ENCODE measurements at places on chromosomes 12 and 14.

DNA sequence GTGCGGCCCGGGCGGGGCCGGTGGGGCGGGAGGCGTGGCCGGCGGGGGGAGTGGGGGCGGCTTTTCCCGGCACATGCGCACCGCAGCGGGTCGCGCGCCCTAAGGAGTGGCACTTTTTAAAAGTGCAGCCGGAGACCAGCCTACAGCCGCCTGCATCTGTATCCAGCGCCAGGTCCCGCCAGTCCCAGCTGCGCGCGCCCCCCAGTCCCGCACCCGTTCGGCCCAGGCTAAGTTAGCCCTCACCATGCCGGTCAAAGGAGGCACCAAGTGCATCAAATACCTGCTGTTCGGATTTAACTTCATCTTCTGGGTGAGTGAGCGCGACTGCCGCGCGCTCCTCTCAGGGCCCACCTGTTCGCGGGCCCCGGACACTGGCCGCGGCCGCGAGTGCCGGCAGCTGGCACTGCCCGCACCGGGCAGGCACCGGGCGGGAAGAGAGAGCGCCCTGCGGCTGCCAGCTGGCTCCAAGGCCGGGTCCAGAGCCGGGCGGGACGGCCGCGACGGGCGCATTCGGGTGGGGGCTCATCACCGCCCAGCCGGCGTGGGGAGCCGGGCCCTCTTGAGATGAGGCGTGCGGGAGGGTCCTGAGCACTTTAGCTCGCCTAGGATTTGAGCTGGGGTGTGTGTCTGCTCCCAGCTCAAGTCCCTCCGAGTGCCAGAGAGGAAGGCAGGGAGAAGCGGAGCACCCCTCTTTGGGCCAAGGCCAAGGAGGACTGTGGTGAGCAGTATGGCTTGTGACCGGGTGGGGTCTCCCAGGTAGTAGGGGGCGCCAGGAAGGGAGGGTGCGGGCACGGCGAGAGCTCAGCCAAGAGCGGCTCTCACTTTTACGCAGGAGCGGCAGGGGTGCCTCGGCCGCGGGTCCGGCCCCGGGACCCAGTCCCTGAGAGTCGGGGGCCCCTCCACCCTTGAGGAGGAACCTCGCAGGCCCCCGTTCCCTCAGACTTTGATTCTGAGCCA lies at the start of gene CD9:
TSS of gene CD9 (plus strand) at position 145 of the 957 bp plus-strand sequence. CDS start at position 245, 100 bp downstream.
- DNase-seq, result no peak

GRCh38 chr12:45469902-45470301 lies 254.0 kb downstream of the ANO6 start:
- DNase-seq, result no peak

GRCh38 chr12:130717752-130718151 lies 1.7 kb upstream of the RIMBP2 start:
- no peak for DNase-seq

- no peak for DNase-seq
Measured at GRCh38 chr14:36212577-36212976, 36.1 kb upstream of the PTCSC3 start.

- DNase-seq, result no peak
Measured at GRCh38 chr14:22081337-22081736, 407.7 kb upstream of the OR4E1 start.

GRCh38 chr14:55800156-55800785 lies 220.3 kb downstream of the KTN1 start:
- DNase-seq, result no peak

- DNase-seq, result no peak
Measured at GRCh38 chr14:32933629-32934072, 5.0 kb upstream of the NPAS3 start.

- DNase-seq, result no peak
Measured at GRCh38 chr14:39107591-39107996, 4.6 kb upstream of the SEC23A start.

DNA sequence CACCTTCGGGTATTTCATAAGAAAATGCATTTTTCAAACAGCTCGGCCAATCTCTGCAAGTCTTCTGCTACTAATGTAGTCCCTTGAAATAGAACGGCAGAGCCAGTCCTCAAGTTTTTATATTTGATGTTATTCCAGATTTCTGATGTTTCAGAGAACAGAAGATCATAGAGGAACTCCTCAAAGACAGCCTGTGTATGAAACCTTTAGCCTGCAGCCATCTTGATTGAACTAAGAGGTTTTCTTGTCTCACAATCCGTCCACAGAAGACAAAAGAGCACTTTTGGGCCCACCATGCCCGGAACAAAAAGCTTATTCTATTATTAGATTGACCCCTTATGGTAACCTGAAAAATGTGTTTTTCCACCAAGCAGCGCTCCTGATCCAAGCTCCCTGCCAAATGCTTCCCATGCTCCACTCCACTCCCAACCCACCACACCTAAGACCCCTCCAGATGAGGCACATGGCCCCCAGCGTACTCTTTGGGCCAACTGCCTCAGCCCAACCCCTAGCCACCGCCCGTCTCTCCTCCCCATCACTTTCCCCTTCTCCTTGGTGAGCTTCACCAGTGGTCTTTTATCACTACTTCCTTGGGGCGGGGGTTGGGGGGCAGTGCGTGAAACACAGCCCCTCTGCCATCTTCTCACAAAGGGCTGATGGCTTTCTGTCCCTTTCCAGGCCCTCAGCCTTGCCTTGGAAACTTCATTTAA lies 175.8 kb downstream of the CALM1 start:
- no peak for DNase-seq

DNA sequence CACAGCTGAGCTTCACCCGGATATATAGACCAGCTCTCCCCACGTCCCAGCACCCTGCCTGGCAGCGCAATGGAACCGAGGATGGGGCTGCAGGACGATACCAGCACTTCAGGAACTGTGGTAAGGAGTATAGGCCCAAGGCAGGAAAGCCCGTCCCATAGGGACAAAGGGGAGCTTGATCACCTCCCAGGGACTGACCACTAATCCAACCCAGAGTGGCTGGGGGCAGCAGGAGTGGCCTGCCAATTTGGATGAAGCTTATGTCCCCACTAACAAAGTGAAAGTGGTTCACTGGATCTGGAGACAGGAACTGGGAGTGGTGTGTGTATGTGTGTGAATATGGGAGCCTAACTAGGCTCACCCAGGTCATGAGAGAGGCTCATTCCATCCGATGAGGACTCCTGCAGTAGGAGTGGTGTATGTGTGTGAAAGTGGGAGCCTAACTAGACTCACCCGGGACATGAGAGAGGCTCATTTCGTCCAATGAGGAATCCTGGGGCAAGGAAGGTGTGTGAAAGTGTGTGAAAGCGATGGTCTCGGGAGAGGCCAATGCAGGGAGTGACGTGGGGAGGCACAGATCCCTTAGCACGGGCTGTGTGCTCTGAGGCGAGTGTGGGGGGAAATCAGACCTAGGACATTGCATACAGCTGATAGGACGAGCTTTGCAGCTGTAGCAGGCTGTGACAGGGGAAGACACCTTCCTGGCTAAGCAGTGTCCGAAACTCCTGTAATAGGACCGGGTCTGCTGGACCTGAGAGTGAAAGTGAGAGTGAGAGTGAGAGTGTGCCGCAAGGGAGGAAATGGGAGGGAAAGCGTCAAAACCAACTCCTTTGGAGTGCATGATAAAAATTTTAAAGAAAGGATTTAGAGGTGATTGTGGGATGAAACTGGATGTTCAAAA lies 25.7 kb downstream of the KLRK1 start:
- DNase-seq, result no peak

DNA sequence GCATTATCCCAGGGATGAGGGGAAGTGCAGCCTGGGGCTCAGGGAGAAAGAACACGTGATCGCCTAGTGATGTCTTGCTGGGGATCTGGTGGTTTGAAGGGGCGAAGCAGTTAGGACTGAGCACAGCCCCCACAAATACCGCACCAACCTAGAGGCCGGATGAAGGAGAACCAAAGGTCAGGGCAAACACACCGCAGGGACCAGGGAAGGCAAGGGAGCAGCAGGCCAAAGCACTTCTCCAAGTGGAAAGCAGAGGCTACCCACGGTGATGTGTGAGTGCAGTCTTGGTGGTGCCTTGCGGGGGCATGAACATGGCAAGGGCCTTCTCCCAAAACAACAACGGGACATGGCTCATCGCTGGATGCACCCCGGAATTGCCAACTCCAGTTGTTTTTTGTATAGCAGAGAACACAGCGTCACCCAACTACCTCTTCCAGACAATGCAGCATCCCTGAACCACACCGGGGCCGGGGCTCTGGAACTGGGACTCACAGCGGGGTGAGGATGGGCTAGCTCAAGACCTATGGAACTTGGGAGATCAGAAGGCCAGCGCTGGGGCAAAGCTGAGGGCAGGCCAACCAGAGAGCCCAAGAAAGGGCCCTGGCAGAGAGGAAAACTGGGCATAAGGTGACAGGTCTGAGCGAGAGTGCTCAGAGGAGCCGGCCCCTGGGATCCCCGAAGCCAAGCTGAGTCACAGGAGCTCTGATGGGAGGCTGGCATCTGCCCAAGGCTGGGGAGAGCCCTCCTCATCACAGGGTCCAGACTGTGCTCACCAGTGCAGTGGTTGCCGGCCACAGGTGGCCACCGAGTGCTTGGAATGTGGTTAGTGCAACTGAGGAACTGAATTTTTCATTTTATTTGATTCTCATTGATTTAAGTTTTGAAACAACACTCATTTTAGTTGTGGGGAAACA lies 11.1 kb downstream of the GALNT16 start:
- peak; percentile 1 for DNase-seq

- DNase-seq, result no peak
Measured at GRCh38 chr14:95503365-95504134, 12.9 kb downstream of the SYNE3 start.

DNA sequence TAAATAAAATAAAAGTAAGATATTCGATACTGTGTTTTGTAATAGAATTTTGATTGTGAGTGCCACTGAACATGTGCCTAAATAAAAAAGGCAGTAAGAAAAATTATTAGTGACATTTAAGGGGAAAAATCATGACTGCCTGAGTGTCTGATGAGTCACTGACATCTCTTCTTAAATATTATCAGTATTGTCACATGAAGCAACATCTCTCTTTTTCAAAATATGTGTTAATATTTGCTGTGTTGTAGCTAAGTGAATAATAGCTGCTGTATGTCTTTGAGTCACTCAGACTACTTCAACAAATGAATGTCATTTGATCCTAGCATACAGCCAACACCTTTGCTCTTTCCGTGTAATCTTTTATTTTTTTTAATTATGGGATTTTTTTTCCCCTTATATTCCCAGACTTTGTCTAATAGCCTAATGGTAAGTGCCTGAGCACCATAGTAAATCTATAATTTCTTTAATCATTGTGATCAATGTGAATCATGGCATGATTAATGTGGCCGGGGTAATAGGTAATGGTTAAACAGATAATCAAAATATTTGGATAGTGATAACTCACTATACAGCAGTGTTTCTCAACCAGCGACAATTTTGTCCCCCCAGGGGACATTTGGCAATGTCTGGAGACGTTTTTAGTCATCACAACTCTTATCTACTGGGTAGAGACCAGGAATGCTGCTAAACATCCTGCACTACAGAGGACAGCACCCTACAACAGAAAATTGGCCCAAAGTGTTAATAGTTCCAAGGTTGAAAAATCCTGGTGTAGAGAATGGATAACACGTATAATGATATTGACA lies 11.7 kb upstream of the OTX2 start:
- DNase-seq, result no peak

DNA sequence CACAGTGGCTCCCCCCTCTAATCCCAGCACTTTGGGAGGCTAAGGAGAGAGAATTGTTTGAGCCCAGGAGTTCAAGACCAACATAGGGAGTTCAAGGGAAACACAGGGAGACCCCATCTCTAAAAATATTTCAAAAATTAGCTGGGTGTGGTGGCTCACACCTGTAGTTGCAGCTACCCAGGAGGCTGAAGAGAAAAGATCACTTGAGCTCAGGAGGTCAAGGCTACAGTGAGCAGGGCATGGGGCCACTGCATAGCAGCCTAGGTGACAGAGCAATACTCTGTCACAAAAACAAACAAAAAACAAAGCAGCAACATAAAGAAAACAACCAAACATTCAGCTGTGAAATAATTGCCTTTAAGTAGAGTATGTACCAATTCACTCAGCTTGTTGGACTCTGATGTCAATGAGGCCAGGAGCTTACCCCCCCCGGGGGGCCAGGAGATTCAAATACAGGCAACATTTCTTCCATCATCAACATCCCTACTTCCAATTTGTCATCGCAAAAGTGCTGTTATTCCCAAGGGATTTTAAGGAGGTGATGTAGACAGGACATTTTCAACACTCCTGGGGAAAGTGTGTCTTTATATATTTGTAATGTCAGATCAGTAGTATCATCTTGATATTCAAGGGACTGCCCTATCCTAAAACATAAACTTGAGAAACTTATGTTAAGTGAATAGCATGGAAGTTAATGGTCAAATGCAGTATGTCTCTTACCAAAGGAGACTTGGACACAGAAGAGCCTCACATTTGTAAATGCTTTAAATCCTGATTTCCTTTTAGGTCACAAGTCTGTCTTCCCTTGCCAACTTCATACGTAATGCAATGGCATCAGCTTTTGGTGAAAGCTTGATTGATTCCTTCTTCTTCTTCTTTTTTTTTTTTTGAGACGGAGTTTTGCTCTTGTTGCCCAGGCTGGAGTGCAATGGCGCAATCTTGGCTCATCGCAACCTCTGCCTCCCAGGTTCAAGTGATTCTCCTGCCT lies 40.6 kb upstream of the AEBP2 start:
- DNase-seq, result no peak

DNA sequence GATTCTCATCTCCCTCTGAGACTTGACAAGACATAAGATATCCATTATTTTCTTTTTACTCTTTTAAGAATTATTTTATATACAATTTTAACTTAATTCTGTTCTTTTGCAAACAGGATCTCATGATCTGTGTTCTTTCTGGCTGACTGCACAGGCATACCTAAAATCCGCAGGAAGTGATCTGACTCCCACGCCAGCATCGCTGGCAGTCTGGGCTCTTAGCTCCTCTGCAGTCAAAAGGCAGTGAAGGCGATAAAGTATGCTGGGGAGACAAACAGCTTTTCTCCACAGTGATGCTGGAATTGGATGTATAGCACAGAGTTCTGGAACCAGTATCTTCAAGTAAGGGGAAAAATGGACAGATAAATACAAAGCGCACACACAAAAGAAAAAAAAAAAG lies 52.4 kb downstream of the DICER1 start:
- no peak for DNase-seq

- DNase-seq, result no peak
Measured at GRCh38 chr12:49655595-49656236, 32.4 kb downstream of the PRPF40B start.

GRCh38 chr12:85394809-85395208 lies 114.8 kb downstream of the ALX1 start:
- DNase-seq, result no peak

DNA sequence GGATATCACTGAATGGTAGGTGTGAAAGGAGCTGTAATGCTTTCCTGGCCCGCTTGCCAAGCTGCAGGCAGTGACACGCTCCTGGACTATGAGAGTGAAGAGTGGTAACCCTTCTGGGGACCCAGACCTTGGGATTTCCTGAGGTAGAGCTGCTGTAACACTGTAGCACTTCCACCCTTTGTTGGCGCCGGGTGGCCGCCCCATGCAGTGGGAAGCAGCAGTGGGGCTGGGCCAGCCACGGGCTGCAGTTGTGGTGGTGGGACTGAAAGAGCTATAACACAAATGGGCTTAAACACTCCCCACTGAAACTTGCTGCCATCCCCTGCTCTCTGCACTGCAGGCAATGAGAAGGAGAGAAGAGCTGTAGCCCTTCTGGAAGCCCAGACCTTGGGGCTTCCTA lies 9.6 kb upstream of the FBXO33 start:
- DNase-seq, result no peak

All from GOT3 (cell line).